Cerebellar nuclear complex (tissue), 1 donor: ENCODE measurements at places on chromosomes 3 and 15.

GRCh38 chr15:100738614-100739013 is 136.2 kb downstream of the ASB7 start:
- DNase-seq: no peak

DNA sequence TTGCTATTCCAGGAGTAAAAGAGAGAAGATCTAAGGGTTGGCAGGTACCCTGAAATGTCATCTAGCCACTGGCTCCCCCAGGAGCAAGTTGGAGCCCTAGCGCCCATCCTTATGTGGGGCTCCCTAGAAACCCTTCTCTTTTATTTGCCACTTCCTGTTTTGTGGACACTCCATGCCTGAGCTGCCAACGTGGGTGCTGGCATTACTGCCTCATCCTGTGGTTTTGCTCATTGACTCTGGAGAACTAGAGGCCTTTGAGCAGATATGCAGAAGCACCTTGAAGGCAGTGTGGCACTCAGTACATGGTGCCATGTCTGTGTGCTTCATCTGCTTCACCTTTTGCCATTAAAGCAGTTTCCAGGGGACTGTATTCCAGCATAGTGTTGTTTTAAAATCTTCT is 8.1 kb downstream of the EDEM1 start:
- DNase-seq: no peak

DNA sequence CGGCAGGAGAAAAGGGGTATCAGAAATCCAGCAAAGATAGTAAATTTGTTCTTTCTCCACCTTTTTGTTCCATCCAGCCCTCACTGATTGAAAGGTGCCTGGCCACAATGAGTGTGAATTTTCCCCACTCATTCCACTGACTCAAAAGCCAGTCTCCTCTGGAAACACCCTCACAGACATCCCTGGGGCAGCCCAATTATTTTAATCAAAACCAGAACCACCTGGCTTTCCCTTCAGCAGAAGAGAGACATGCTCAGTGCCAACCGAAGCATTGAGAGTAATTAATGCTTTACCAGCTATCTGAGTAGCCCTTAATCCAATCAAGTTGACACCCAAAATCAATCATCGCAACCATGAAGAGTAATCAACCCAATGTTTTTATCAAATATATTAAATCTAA is 1129.6 kb upstream of the GBE1 start:
- DNase-seq: no peak

GRCh38 chr15:82552861-82553260 is 12.6 kb upstream of the RPS17 start:
- no peak for DNase-seq
